Melanocyte of skin (primary cell): ENCODE measurements at places on chromosomes 2 and 18. TPM values are rescaled to one million over a fixed set of nuclear protein-coding genes. Genes with fewer than 3 reads are reported as not detected.

The MARCHF4 gene
- total RNA-seq: 0.36 TPM in 1 of 2 replicates, not detected in the other

The ANKRD30B gene
- total RNA-seq: 0.67 and 1.2 TPM in 2 replicates

The CD8A gene
- not detected in 2 replicates for total RNA-seq

The FHOD3 gene
- total RNA-seq: 23.1 and 23.3 TPM in 2 replicates

The LOXHD1 gene
- not detected in 2 replicates for total RNA-seq

The MSTN gene
- total RNA-seq: under 0.01 TPM in 1 of 2 replicates, not detected in the other

The SERPINB11 gene
- not detected in 2 replicates for total RNA-seq
